ENCODE measurements at places on chromosomes 11 and 22.
A peak's percentile ranks its signal among the peaks of the same experiment; 100 is the strongest.

- peaks cover 30% of the 10 kb centered on the region for H3K36me3 ChIP-seq
- no peaks in the 10 kb centered on the region for H3K27me3 ChIP-seq
- peak overlapping the region; percentile 80 for H3K27ac ChIP-seq
These were observed 10.0 kb downstream of the RPL3 start for GRCh38 chr22:39309364-39309861.

GRCh38 chr22:31346733-31347250 lies 646 bp upstream of the PATZ1 start:
- peaks cover 9% of the 10 kb centered on the region for H3K36me3 ChIP-seq

GRCh38 chr22:34476762-34477161 lies 556.5 kb upstream of the LARGE1 start:
- H3K27ac ChIP-seq, result no peak overlapping the region
- H3K27me3 ChIP-seq, result no peaks in the 10 kb centered on the region
- DNase-seq, result no peak
- no peaks in the 10 kb centered on the region for H3K36me3 ChIP-seq
- H3K4me3 ChIP-seq, result no peak overlapping the region
- H3K4me1 ChIP-seq, result no peaks in the 10 kb centered on the region

DNA sequence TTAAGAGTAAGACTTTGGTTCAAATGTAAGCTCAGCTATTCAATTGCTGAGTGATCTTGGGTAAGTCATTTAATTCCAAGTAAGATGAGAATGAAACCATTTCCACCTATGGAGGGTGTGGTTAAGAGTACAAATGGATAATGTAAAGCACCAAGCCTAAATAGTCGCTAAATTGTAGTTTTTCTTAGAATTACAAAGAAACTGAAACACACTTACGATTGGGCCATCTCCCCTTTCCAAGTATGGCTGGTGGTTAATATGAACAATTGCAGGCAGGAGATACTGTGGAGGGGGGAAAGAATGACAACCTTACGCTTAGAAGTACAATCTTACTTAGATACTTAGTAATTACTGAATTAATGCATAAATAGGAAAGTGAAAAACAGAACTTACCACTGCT lies 8.2 kb downstream of the DDX17 start:
- DNase-seq, result no peak
- no peak overlapping the region for H3K4me3 ChIP-seq
- peaks cover 89% of the 10 kb centered on the region for H3K36me3 ChIP-seq
- no peak overlapping the region for H3K27ac ChIP-seq

- H3K27me3 ChIP-seq, result no peaks in the 10 kb centered on the region
- no peak overlapping the region for H3K27ac ChIP-seq
- no peaks in the 10 kb centered on the region for H3K36me3 ChIP-seq
- no peak for DNase-seq
- H3K4me3 ChIP-seq, result no peak overlapping the region
These were observed 65.3 kb downstream of the FLI1 start for GRCh38 chr11:128759168-128759567.

GRCh38 chr11:78727816-78728215 lies 153.2 kb upstream of the NARS2 start:
- H3K4me3 ChIP-seq, result no peak overlapping the region
- no peaks in the 10 kb centered on the region for H3K36me3 ChIP-seq
- no peak for DNase-seq
- no peak overlapping the region for H3K27ac ChIP-seq

DNA sequence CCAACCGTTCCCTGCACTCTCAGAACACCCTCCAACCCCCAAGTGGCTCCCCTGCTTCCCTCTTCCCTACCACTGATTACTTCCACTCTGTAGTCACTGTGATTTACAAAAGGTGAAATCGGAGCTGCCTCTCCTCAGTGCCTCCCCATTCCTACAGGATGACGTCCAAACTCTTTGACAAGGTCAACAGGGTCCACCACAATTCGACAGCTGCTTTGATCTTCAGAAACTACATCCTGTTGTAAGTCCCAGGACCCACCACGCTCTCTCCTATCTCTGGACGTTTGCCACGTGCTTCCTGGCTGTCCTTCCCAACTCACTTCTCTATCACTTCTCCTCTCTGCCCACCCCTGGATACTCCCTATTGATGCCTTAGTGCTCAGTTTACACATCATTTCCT lies 85.0 kb upstream of the EIF3D start:
- no peaks in the 10 kb centered on the region for H3K27me3 ChIP-seq
- H3K36me3 ChIP-seq, result no peaks in the 10 kb centered on the region
- DNase-seq, result no peak
- H3K27ac ChIP-seq, result no peak overlapping the region

- H3K27ac ChIP-seq, result no peak overlapping the region
- DNase-seq, result no peak
- no peaks in the 10 kb centered on the region for H3K27me3 ChIP-seq
- no peaks in the 10 kb centered on the region for H3K4me1 ChIP-seq
- H3K4me3 ChIP-seq, result no peak overlapping the region
- H3K36me3 ChIP-seq, result no peaks in the 10 kb centered on the region
These were observed 363.6 kb upstream of the LARGE1 start for GRCh38 chr22:34283844-34284243.

DNA sequence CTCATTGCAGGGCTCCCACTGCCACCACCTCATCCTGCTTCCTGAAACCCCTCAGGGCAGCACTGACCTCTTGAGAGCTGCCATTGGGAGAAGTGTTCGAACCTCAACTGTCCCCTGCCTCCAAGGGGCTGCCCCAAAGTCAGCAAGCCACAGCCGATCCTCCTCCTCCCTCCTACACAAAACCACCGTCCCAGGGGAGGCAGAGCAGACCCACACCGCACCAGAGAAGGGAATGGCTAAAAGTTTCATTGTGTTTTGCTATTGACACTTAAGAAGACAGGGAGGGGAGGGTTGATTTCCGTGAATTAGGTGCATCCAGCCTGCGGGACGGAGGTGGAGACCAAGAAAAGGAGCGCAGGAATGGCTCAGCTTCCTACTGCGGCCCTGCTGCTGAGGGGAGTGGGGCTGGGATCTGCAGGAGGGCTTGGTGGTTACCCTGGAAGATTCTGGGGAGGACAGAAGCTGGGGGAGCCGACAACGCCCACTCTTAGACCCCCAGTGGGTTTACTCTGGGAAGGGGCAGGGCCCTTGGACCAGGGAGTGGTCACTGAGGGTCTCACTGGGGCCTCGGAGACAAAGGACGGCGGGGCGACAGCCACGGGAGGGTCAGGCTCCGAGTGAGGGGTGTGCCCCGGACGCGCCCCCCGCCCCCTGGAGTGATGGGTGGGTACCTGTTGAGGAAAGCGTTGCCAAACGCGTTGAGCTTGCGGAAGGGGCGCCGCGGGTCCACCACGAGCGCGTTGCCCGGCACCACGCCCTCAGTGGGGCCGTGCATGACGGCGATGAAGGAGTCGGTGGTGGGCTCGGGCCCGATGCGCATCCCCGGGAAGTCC lies 815 bp downstream of the EHD1 start:
- H3K36me3 ChIP-seq, result peaks cover 18% of the 10 kb centered on the region
- DNase-seq, result no peak
- no peaks in the 10 kb centered on the region for H3K27me3 ChIP-seq
- H3K4me3 ChIP-seq, result peak overlapping the region; percentile 67
- peaks cover 31% of the 10 kb centered on the region for H3K4me1 ChIP-seq

GRCh38 chr11:1442807-1443366 lies 43.7 kb downstream of the MOB2 start:
- no peak overlapping the region for H3K27ac ChIP-seq
- H3K4me3 ChIP-seq, result no peak overlapping the region
- H3K4me1 ChIP-seq, result no peaks in the 10 kb centered on the region
- no peaks in the 10 kb centered on the region for H3K36me3 ChIP-seq
- H3K27me3 ChIP-seq, result peaks cover 4% of the 10 kb centered on the region

DNA sequence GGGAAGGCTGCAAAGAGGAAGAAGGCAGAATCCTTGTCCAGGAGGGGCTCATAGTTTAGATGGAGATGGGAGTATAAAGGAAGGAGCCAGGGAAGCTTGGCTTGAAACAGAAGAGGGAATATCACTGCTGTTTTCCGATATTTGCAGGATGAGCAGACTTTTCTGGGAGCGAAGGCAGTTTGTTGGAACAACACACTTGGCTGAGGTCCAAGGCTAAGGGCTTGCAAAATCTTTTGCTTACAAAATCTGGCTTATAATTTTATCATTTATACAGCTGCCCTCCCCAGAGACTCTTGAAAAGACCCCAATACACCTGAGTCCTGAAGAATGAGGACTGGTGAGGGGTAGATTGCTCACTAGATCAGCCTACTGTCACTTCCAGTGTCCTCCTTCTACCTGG lies 174.8 kb downstream of the NELL1 start:
- no peaks in the 10 kb centered on the region for H3K4me1 ChIP-seq
- H3K36me3 ChIP-seq, result no peaks in the 10 kb centered on the region
- H3K27me3 ChIP-seq, result no peaks in the 10 kb centered on the region
- DNase-seq, result no peak

All from ascending aorta (tissue), 2 donors.